ENCODE measurements at places on chromosomes 1 and 21.

- DNase-seq = peak; percentile 82
Observed at GRCh38 chr1:2204415-2205190, 10.0 kb upstream of the FAAP20 start.

DNA sequence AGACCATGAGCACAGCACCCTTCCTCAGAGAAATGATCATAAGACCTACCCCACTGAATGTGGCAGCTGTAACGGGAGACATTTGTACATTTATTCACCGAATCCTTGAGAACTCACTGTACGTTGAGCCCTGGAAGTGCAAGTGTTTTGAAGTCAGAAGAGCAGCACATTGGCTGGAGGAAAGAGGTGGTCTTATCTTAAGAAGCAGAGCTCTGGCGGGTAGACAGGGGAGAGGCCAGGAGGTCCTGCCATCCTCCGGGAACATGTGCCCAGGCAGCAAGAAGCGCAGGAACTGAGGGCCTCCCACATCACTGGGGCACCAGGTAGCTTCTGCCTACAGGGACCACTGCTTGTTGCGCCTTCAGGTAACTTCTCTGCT, 169.2 kb upstream of the IRF2BP2 start:
- no peak for DNase-seq

GRCh38 chr1:2232255-2232915, 4.3 kb downstream of the SKI start:
- no peak for DNase-seq

DNA sequence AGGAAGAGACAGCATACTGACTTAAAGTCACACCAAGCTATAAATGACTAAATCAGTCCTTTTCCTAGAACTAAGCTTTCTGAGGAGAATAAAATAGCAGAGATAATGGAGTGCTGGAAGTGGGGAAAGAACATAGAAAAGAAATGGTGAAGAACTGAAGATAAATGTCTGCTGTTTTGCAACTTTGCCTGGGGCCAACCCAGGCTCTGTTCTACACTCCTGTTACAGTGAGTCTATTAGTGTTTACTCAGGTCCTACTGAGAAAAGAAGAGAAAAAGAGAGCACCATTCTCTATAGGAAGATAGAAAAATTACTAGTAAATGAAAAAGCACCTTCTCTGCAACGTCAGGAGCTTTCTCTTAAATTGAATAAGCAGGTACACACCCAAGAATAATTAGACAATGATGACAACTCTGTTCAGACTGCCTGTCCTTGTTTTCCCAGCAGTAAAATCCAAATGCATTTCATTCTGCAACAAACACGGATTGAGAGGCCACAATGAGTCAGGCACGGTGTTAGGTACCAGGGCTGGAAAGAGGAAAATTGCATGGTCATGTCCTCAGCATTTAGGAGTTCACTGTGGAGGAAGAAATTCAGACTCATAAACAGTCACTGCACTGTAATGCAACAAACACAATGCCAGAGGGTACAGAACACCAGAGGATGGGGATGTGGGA, 139.4 kb upstream of the CAMK1G start:
- no peak for DNase-seq

DNA sequence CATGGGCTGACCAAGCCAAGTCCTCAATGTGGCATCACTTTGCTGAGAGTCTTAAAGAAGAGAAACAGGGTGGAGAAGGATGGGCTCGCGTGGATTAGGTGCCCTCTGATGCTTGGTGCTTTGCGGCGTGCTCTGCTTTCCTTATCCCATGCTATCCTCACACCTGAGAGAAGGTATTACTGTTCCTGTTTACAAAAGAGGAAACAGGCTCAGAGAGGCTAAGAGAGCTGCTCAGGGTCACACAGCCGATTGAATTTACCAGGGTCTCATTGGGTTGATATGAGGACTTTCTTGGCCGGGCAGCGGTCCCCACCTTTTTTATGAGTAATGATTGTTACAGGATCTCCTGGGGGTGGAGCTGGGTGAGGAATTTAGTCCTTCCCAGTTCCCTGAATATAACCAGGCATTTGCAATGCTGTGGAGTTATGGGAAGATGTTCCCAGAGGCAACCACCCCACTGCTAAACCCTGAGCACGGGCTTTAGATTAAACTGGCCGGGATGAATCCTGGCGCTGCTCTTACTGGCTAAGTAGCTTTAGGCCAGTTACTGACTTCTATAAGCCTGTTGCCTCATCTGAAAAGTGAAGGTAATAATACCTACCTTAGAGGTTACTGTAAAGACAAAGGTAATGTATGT, 4.5 kb downstream of the ASCL5 start:
- DNase-seq = no peak

GRCh38 chr1:167093846-167094516, at the start of gene STYXL2:
Gene STYXL2 (plus strand): TSS chr1:167094075. CDS start chr1:167094850, 775 bp downstream.
- DNase-seq = no peak

GRCh38 chr1:109950509-109950908, 34.1 kb upstream of the AHCYL1 start:
- DNase-seq = no peak

- no peak for DNase-seq
Observed at GRCh38 chr21:37182222-37182621, 84.9 kb downstream of the VPS26C start.

DNA sequence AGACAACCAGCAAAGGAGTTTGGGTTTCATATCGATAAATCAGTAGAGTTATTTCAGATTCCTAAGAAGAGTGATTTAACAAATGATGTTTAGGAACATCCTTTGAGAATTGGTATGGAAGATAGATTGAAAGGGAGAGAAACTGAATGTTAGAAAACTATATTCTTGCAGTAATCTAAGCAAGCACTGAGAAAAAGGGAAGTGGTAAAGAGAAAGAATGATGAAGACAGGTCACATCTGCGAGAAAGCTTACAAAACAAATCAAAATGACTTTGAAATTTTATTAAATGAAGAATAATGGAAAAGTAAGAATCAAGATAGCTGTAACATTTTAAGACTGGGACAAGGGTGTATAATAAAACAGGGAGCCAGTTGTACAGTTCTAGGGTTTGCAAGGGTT, 177.0 kb downstream of the HS2ST1 start:
- DNase-seq = no peak

- DNase-seq = no peak
Observed at GRCh38 chr1:53946252-53947171, at the start of gene LRRC42. Gene LRRC42 (plus strand): TSS chr1:53946350. CDS start chr1:53952000, 5,650 bp downstream.

DNA sequence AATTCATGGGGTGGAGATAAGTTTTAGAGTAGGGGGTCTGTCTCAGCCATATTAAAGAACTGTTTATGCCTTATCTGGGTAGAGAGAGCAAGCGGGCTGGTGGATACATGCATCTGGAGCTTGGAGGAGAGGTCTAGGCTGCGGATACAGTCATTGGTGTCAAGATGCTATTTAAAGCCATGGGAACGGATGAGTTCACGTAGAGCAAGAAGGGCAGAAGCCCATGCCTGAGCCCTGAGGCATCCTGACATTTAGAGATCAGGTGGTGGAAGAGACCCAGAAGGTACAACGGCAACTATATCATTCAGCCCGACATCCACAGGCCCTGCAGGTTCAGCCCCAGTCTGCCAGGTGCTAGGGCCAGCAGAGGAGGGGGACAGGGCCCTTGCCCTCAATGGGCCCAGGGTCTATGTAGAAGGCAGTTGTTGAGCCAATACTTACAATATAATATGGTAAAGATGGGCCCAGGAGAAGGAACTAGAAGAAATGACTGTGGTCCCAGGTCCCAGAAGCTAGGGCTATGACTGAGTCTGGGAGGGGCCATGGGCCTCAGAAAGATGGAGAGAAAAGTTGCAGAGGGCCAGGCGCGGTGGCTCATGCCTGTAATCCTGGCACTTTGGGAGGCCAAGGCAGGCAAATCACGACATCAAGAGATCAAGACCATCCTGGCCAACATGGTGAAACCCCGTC, 15.2 kb upstream of the CHI3L1 start:
- DNase-seq = no peak

- no peak for DNase-seq
Observed at GRCh38 chr1:182897696-182898095, 55.3 kb downstream of the SHCBP1L start.

GRCh38 chr1:47351305-47351704, 17.7 kb downstream of the CMPK1 start:
- DNase-seq = no peak

DNA sequence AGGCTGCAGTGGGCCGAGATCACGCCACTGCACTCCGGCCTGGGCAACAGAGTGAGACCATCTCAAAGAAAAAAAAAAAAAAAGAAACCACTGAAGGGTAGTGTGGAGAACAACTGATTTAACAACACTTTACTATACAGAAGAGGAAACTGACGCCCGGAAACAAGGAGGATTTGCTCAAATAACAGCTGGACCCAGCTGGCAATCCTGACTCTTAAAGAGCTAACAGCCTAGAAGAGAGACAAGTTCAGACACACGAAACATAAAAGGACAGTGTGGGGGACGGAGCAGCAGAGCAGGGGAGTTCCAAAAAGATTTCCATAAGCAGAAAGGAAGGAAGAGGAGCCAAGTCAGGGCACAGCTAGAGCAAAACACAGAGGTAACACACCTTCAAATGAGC, 4.4 kb downstream of the ECHDC2 start:
- no peak for DNase-seq

DNA sequence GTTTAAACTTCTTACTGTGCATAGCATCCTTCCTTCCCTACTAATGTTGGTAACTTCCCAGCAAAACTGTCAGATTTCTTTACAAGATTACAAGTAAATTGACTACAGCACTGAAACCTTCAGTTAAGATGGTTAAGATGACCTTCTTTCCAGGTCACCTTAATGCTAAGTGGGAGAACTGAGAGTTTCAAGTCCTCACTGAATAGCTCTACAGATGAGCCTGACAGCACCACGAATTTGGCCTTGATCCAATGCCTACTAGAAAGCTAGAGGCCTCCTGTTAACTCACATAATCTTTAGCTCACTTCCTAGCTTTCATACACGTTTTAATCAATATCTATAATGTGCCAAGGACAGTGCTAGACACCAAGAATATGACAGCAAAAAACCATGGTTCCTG, 276.0 kb upstream of the PLD5 start:
- DNase-seq = no peak

GRCh38 chr1:178531887-178532286, 19.0 kb downstream of the TEX35 start:
- DNase-seq = no peak

- no peak for DNase-seq
Observed at GRCh38 chr21:32316361-32317215, 17.9 kb downstream of the MRAP start.

DNA sequence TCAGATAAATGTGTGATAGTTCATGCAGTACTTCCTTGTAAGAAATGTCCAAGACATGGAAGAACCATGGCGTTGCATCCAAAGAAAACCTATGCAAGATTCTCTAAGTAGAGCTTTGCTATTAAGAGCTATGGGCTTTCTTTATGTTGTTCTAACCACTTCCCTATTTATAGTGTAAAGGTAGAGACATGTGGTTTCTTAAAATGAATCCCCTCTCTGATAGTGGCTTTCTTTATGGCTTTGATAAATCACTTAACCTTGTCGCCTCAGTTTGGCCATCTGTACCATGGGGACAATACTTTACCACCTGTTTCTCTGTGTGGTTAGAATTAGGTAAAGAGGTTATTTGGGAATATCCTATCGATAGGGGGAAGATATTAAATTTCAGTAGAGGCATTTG, 305.5 kb downstream of the NFIA start:
- DNase-seq = no peak

- DNase-seq = no peak
Observed at GRCh38 chr1:156153362-156153761, at the start of gene SEMA4A. Gene SEMA4A (plus strand): TSS chr1:156153585. CDS start chr1:156154579, 994 bp downstream.

- DNase-seq = no peak
Observed at GRCh38 chr21:41671859-41672542, 94.9 kb downstream of the RIPK4 start.

DNA sequence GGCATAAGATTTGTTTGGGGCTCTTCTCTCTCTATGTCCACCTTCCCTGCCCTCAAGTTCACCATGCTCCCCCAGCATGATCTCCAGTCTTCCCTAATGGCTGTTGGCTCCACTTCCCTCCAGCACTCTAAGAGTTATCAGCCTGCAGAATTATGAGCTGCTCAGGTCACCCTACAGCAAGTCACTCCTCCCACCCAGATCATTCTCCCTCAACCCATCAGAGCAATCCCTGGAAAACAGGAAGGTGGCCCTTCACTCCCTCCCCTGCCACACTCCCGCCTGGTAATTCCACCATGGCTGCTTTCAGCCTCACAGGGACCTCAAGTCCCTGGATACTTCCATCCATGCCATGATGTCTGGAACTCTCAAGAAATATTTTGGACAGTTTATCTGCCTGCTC, 104.5 kb downstream of the KCNJ15 start:
- no peak for DNase-seq

- DNase-seq = peak; percentile 61
Observed at GRCh38 chr1:86419277-86419903, 4.6 kb upstream of the CLCA2 start.

DNA sequence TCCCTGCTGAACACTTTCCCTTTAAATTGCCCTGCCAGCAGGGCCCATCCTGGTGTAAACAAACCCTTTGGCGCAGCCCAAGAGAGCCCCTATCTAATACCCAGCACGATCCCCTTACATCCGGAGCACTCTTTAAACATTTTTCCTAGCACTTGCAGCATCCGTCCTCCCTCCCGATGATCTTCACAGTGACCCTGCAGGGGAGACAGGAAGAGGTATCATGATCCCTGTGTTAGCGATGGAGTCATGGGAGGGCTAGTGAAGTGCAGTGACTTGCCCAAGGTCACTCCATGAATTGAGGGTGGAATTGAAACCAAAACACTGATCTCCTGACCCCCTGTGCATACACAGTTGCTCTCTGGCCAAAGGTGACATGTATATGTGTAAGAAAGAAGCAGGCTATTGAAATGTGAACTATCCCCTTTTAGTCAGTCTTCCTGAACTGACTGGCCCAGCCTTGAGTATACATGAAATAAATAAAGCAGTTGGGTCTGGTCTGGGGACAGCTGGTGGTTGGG, 9.8 kb upstream of the KCNQ4 start:
- DNase-seq = no peak

DNA sequence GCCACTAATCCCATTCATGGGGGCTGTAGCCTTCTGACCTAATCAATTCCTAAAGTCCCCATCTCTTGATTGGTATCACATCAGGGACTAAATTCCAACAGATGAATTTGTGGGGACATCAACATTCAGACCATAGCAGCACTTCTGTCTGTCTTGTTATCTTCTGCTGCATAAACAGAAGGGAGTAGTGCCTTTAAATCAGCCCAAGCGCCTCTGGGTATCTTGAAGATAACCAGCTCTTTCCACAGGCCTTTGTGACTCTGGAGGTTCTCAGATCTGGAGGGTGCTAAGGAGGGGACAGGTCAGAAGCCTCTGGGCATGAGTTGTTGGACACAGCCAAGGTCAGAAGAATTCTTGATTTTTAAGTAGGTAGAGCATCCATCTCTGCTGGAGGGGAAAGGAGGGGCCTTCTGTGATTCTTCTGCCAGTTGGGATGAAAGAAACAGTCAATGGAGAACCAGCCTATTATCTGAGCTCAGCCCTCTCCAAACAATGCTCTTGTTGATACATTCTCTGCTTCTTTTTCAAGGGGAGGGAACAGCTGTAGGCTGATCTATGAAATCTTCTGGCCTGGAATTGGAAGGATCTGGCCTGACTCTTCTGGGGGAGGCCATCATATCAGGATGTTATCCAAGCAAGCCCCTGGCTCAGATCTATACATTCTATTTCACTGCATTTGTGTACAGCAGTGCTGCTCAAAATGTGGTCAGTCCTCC, 31.3 kb upstream of the LRIG2 start:
- no peak for DNase-seq

- no peak for DNase-seq
Observed at GRCh38 chr21:22120616-22121266, 1122.5 kb downstream of the NCAM2 start.

- DNase-seq = peak; percentile 1
Observed at GRCh38 chr1:66168948-66169671, 364.8 kb upstream of the SGIP1 start.

Measured in CD4-positive, alpha-beta T cell treated with Interleukin-10 for 1 hour (primary cell).